ENCODE measurements at places on chromosomes 12 and 14. TPM values are rescaled to one million over a fixed set of nuclear protein-coding genes. Genes with fewer than 3 reads are reported as not detected.

DNA sequence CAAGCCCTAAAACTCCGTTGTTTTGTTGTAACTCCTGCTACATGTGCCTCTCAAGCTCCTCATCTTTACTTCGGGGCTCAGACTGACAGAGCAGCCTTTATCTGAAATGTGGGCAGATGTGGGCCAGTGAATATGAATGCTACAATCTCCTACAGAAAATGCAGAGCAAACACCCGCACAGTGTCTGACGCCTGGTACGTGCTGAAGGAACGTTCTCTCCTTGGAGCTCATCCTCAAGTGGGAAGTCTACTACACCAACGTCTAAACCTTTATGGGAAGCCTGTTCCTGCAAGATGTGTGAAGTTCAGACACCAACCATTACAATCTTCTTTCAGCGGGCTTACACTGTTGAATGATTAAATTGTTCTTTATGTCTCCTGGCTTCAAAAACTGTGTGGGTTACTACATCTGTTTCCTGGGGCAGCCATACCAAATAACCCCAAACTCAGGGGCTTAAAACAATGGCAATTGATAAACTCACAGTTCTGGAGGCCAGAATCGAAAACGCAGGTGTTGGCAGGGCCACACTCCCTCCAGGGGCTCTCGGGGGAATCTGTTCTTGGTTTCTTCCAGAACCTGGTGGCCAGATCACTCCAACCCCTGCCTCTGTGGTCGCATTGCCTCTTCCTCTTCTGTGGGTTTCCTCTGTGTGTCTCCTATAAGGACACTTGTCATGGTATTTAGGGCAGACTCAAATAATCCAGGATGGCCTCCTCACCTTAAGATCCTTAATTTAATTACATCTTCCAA lies 179.7 kb upstream of the PLXNC1 start:
- peaks cover 2% of the 10 kb centered on the region for H3K4me1 ChIP-seq
- peaks cover 18% of the 10 kb centered on the region for H3K27me3 ChIP-seq
- H3K36me3 ChIP-seq: no peaks in the 10 kb centered on the region

GRCh38 chr12:99259040-99259934 lies 388.3 kb upstream of the GARIN6 start:
- H3K27me3 ChIP-seq: no peaks in the 10 kb centered on the region
- H3K36me3 ChIP-seq: no peaks in the 10 kb centered on the region
- H3K27ac ChIP-seq: no peak overlapping the region
- no peak for DNase-seq

GRCh38 chr12:57620936-57621496 lies 9.8 kb downstream of the ARHGEF25 start:
- H3K36me3 ChIP-seq: no peaks in the 10 kb centered on the region
- no peak overlapping the region for H3K27ac ChIP-seq
- peak overlapping the region; percentile 50 for H3K4me3 ChIP-seq
- peaks cover 96% of the 10 kb centered on the region for H3K27me3 ChIP-seq
- no peak for DNase-seq
- peaks cover 24% of the 10 kb centered on the region for H3K4me1 ChIP-seq

DNA sequence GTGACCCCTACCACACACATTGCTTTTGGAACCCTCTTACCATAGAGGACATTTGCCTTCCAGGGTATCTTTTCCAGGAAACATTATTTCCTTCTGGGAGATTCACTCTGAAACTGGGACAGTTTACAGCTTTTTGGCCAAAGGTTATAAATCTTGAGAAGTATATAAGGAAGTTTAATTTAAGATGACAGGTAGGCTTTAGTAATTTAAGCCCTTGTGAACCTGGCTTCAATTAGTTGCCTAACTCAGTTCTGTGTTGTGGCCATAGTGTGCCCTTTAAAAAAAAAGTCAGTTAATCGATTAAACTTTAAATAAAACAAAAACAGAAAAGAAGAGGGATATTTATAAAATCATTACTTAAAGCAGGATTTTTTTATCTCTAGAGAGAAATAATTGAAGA lies 142.9 kb downstream of the NAV3 start:
- H3K27me3 ChIP-seq: no peaks in the 10 kb centered on the region
- no peaks in the 10 kb centered on the region for H3K36me3 ChIP-seq
- no peak overlapping the region for H3K4me3 ChIP-seq
- no peak overlapping the region for H3K27ac ChIP-seq
- DNase-seq: no peak

GRCh38 chr14:88351966-88352691 lies 29.1 kb upstream of the KCNK10 start:
- no peaks in the 10 kb centered on the region for H3K4me1 ChIP-seq
- no peak overlapping the region for H3K4me3 ChIP-seq
- DNase-seq: no peak
- H3K27ac ChIP-seq: no peak overlapping the region
- H3K36me3 ChIP-seq: no peaks in the 10 kb centered on the region

- H3K27ac ChIP-seq: no peak overlapping the region
- H3K4me1 ChIP-seq: no peaks in the 10 kb centered on the region
- no peak overlapping the region for H3K4me3 ChIP-seq
Observed at GRCh38 chr14:82421286-82421685, 887.6 kb upstream of the SEL1L start.

- DNase-seq: peak; percentile 58
- H3K36me3 ChIP-seq: no peaks in the 10 kb centered on the region
- H3K27ac ChIP-seq: peak overlapping the region; percentile 81
- H3K4me1 ChIP-seq: peaks cover 36% of the 10 kb centered on the region
- H3K4me3 ChIP-seq: no peak overlapping the region
- no peaks in the 10 kb centered on the region for H3K27me3 ChIP-seq
Observed at GRCh38 chr14:97120611-97121031, 323.4 kb downstream of the VRK1 start.

DNA sequence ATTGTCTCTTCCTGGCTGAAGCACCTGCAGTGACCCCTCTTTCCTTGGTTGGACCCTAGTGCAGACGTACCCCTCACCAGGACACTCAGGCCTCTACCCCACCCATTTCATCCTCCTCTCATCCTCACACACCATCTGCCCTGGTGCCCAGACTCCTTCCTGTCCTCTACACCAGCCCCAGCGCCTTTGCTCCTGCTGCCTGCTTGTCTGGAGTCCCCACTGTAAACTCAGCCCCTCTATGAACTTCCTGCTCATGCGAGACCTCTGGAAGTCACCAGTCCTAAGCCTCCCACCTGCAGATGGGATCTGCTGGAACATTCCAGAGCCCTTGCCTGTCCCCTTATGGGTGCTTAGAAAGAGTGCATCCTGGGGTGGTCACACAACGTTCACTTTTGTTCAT lies 242.5 kb downstream of the ADGRD1 start:
- no peak overlapping the region for H3K27ac ChIP-seq
- H3K27me3 ChIP-seq: peaks cover 2% of the 10 kb centered on the region
- no peaks in the 10 kb centered on the region for H3K4me1 ChIP-seq
- H3K4me3 ChIP-seq: no peak overlapping the region
- H3K36me3 ChIP-seq: no peaks in the 10 kb centered on the region

DNA sequence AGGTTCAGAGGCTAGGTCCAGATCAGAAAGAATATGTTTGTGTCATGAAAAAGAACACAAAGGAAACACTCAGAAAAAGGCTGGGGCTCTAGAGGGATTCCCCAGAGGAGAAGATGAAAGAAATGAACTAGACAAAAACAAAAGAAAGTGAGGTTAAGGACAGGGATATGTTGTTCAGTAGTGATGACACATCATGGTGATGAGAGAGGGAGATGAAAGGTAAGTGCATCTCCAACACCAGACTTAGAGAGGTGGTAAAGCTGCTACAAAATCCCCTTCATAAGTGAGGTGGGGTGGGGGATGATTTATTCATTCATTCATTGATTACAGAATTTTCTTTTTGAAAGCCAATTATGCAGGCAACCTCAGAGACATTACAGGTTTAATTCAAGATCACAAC lies 19.6 kb upstream of the SLC8A3 start:
- DNase-seq: no peak
- no peaks in the 10 kb centered on the region for H3K4me1 ChIP-seq
- no peaks in the 10 kb centered on the region for H3K36me3 ChIP-seq
- H3K4me3 ChIP-seq: no peak overlapping the region
- no peak overlapping the region for H3K27ac ChIP-seq
- peaks cover 31% of the 10 kb centered on the region for H3K27me3 ChIP-seq

- peaks cover 24% of the 10 kb centered on the region for H3K27me3 ChIP-seq
- no peak for DNase-seq
- peaks cover 10% of the 10 kb centered on the region for H3K4me1 ChIP-seq
- H3K4me3 ChIP-seq: no peak overlapping the region
- H3K27ac ChIP-seq: no peak overlapping the region
- H3K36me3 ChIP-seq: peaks cover 7% of the 10 kb centered on the region
Observed at GRCh38 chr14:92247947-92248346, 75.0 kb upstream of the SLC24A4 start.

DNA sequence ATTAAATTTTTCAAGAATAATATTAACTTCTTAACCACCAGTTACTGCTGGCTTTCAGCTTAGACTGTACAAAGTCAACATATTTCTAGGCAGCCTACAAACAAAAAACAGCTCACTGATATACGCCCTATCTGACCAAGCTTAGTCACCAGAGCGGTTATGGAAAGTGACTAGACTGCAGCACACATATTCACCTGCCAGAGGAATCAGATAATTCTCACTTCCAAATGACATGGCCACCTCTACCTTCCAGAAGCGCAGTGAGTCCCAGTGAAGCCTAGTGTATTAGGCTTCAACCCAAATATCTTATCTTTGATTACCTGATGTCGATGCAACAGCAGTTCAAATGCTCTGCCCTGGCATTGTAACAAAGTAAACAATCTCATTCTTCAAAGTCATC lies 8.5 kb downstream of the STXBP6 start:
- H3K36me3 ChIP-seq: no peaks in the 10 kb centered on the region
- H3K4me1 ChIP-seq: no peaks in the 10 kb centered on the region
- H3K27me3 ChIP-seq: peaks cover 3% of the 10 kb centered on the region

DNA sequence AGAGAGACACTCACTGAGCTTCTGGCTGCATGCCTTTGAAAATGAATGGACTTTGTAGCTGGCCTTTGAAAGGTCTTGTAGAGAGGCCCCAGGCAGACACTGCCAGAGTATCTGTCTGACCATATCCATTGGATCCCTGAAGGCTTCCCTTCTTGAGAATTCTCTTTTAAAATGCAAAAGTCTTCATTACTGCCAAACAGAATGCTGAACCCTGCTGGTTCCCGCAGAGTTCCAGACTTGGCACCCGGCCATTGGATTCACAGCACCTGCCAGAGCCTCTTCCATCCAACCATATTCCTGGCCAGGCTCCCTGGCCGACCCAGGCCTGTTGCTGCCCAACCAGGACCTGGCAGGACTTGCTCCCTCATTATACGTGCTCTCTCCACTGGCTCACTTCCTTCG lies 182.5 kb downstream of the GXYLT1 start:
- H3K4me1 ChIP-seq: no peaks in the 10 kb centered on the region
- no peak overlapping the region for H3K27ac ChIP-seq
- no peak for DNase-seq
- H3K36me3 ChIP-seq: no peaks in the 10 kb centered on the region
- peaks cover 2% of the 10 kb centered on the region for H3K27me3 ChIP-seq

DNA sequence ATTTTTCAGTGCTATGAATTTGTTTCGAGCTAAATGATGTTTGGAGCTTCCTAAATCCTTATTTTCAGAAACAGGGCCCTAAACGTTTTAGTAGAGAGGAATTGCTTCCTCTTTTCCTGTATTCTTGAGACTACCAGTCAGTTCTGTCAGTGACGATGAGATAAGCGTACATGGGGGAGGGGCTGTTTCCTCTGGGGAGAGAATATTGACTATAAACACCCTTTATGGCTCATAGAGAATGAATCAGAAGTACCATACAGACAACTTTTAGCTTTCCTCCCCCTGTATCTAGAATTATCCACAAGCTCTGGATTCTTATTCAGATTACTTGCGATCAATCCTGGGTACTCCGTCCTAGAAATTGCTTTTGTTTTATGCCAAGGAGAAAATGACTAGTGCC lies 5.1 kb downstream of the TBK1 start:
- H3K36me3 ChIP-seq: peaks cover 37% of the 10 kb centered on the region
- H3K4me1 ChIP-seq: peaks cover 54% of the 10 kb centered on the region
- no peaks in the 10 kb centered on the region for H3K27me3 ChIP-seq
- peak; percentile 38 for DNase-seq
- peak overlapping the region; percentile 19 for H3K4me3 ChIP-seq

- no peaks in the 10 kb centered on the region for H3K27me3 ChIP-seq
- DNase-seq: no peak
- H3K36me3 ChIP-seq: no peaks in the 10 kb centered on the region
- H3K4me1 ChIP-seq: no peaks in the 10 kb centered on the region
- no peak overlapping the region for H3K4me3 ChIP-seq
Observed at GRCh38 chr14:55701638-55702037, 121.6 kb downstream of the KTN1 start.

DNA sequence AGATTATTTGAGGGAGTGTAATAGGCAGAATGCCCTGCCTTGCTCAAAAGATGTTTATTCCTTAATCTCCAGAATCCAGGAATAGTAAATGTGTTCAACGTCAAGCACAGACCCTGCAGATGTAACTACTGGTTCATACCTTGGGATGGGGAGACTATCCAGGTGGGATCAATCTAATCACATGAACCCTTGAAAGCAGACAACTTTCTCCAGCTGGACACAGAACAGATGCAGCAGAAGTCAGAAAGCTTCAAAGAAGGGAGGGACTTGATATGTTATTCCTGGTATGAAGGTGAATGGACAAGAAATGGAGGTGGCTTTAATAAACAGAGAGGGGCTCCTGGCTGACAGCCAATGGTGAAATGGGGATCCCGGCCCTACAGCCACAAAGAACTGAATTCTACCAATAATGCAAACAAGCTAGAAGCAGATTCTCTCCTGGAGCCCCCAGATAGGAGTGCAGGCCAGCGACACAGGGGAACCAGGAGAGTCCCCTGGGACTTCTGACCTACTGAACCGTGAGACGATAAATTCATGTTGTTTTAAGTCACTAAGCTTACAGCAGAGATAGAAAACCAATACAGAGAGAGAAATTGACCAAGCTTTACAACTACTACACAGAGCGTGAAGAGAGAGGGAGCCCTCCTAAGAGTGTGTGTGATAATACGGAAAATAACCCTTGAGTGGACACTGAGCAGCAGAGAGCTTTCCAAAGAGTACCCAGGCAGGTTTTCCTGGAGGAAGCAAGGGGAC lies 133.5 kb upstream of the TMEM132C start:
- no peak overlapping the region for H3K4me3 ChIP-seq
- no peaks in the 10 kb centered on the region for H3K4me1 ChIP-seq
- no peaks in the 10 kb centered on the region for H3K27me3 ChIP-seq
- no peaks in the 10 kb centered on the region for H3K36me3 ChIP-seq

PPP4R4 gene
- 3.3 TPM for total RNA-seq

HOXC5 gene
- total RNA-seq: not detected

IL23A gene
- total RNA-seq: 11.0 TPM

NOP9 gene
- 27.7 TPM for total RNA-seq

PRPH gene
- 0.38 TPM for total RNA-seq

HOXC6 gene
- not detected for total RNA-seq

NGB gene
- not detected for total RNA-seq

GALNT8 gene
- total RNA-seq: 2.0 TPM

AQP5 gene
- total RNA-seq: not detected

PRH2 gene
- total RNA-seq: not detected

BIN2 gene
- 206 TPM for total RNA-seq

MOAP1 gene
- 23.1 TPM for total RNA-seq

TMEM119 gene
- 1.0 TPM for total RNA-seq

CCDC197 gene
- 0.45 TPM for total RNA-seq

BATF gene
- 63.0 TPM for total RNA-seq

PTHLH gene
- total RNA-seq: not detected

PLD4 gene
- not detected for total RNA-seq

Measured in activated CD4-positive, alpha-beta memory T cell treated with anti-CD3 and anti-CD28 coated beads, Interleukin-2, amount 10 ng/mL, durations not matched to agents 7 days and 5 days (primary cell).